ENCODE measurements at places on chromosomes 12 and 14.

- DNase-seq: no peak
Measured at GRCh38 chr14:102955636-102956408, 33.4 kb downstream of the AMN start.

- DNase-seq: no peak
Measured at GRCh38 chr14:49460662-49461061, 125.5 kb downstream of the RPS29 start.

DNA sequence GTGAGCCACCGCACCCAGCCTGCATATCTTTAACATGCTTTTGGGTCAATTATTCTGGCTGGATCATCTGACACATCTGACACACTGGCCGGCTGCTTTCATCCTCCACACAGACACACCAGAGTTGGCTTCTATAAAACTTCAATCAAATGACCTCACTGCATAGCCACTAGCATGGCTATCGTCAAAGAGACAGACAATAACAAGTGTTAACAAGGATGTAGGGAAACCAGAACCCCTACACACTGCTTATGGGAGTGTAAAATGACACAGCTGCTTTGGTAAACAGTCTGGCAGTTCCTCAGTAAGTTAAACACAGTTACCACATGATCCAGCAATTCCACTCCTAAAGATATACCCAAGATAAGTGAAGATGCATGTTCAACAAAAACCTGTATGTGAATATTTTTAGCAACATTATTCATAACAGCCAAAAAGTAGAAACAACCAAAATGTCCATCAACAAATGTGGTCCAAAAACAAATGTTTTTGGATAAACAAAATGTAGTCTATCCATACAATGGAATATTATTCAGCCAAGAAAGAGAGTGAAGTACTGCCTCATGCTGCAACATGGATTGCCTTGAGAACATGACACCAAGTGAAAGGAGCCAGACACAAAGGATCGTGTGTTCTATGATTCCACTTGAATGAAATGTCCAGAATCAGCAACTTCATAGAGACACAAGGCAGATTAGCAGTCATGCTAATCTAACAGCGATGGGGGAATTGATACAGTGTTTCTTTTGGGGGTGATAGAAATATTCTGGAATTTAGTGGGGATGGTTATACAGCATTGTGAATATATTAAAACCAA is 10.1 kb downstream of the KDM2B start:
- DNase-seq: no peak

GRCh38 chr12:23433121-23433520 is 516.3 kb downstream of the SOX5 start:
- DNase-seq: no peak

GRCh38 chr12:108531929-108532848 is 17.1 kb downstream of the FICD start:
- no peak for DNase-seq

Data from H7 (cell line).